HL-60 (cell line): ENCODE measurements at places on chromosomes 13 and 19.

DNA sequence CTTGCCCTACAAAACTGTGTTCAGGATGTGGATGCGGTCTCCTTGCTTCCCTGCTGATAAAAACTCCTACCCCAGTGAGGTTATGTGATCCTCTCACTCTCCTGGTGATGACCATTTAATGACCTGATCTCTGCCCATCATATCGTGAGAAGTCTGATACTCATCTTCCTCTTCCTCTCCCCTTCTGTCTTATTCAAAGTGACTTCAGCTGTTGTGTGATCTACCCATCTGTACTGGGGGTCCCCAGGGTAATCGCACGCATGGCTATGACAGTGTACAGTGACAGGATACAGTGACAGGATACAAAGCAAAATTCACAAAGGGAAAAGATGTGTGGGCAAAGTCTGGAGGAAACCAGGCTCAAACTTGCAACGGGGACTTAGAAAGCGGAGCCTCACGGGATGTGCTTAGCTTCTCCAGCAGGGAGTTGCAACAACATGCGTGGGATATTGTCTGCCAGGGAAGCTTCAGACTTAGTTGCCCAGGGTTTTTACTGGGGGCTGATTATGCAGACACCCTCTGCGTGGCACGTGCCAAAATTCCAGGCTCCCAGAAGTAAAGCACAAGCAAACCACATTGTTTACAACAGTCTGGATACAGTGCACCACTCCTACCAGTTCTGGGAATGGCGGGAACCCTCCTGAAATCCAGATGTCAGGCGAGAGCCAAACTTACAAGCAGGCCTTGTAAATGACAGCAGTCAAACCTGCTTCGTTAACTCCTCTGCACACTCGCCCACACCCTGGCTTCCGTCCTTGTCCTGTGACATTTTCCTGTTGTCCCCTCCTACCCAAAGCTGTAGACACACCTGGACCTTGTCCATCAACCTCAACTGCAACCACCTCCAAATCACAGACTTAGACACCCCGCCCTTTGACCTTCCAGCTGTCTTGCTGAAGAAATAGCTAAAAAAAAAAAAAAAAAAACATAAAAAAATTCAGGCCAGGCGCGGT is 18.0 kb upstream of the GARRE1 start:
- DNase-seq, result no peak

- peak; percentile 61 for DNase-seq
Measured at GRCh38 chr19:54317108-54317964, 4.4 kb upstream of the LILRA5 start.

DNA sequence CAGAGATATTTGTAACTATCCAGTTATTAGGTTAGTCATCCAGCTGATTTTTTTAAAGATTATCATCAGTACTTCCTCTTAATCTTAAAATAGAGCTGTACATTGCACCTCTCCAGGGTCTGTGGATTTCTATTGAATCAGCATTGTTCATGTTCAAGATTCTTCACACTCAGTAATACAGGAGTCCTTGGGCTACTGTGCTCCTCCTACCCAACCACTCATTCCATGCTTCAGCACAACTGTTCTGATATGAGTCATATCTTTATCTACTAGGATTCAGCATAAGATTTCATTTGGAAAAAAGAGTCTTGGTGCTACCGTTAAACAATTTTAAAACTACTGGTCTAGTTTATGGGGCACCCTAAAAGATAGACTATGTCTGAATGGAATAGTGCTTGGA is 357.8 kb downstream of the DCT start:
- DNase-seq, result no peak

- no peak for DNase-seq
Measured at GRCh38 chr19:7004313-7004931, 16.8 kb downstream of the MBD3L2B start.
